Globus pallidus (tissue), 1 donor: ENCODE measurements at places on chromosomes 11 and 22.
A peak's percentile ranks its signal among the peaks of the same experiment; 100 is the strongest.

DNA sequence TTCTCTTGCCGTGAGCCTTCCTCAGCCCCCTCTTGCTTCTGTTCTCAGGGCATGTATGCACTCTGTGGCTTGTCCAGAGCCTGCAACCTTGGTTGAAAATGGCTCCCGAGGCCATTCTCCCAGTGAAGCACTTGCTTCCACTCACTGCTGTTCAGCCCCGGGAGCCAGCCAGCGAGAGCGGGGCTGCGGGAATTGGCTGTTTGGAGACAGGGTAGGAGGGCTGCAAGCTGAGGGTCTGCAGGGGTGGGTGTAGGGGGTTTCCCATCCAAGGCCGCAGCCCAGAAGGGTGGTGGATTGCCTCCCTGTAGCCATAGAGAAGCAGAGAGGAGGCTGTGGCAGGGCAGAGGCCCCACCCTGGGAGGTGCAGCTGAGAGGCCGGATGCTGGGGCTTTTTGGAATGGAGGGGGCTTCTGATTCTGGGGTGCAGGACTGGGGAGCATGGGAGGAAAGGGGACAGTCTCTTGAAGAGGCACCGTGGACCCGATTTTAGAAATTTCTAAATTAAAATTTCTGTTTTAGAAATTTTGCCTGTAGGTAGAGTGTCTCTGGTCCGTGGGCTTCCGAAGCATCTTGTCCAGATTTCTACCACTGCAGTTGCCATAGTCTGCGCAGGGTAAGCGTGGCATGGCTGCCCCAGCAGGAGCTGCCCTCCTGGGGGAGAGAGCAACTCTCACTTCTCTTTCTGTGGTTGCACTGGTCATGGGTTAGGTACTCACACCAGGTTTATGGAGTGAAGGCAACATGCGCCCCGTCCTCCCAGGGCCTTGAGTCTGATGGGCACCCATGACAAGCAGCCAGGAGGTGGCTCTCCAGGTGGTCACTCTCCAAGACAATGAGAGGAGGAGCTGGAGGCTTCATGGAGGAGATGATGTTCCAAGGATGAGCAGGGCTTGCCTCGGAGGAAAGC lies 100.2 kb downstream of the TBC1D22A start:
- no peak for DNase-seq

- DNase-seq: no peak
Measured at GRCh38 chr22:30803679-30804078, 109.0 kb downstream of the OSBP2 start.

- no peak for DNase-seq
Measured at GRCh38 chr11:38884145-38884865, 2286.3 kb upstream of the RAG2 start.

- DNase-seq: no peak
Measured at GRCh38 chr11:70892889-70893288, 359.5 kb downstream of the SHANK2 start.

DNA sequence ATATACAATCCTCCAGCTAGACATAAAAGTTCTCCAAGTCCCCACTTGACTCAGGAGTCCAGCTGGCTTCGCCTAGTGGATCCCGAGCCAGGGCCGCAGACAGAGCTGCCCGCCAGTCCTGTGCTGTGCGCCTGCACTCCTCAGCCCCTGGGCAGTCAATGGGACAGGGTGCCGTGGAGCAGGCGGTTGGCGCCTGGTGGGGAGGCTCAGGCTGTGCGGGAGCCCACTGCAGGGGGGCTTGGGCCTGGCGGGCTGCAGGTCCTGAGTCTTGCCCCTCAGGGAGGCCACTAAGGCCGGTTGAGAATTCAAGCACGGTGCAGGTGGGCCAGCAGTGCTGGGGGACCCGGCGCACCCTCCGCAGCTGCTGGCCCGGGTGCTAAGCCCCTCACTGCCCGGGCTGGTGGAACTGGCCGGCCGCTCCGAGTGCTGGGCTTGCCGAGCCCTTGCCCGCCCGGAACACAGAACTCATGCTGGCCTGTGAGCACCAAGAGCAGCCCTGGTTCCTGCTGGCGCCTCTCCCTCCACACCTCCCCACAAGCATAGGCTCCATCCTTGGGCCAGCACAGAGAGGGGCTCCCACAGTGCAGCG lies 884.8 kb upstream of the LRRC4C start:
- no peak for DNase-seq

- DNase-seq: no peak
Measured at GRCh38 chr11:9528573-9529333, 44.7 kb upstream of the WEE1 start.

- no peak for DNase-seq
Measured at GRCh38 chr11:33716243-33716642, 15.6 kb upstream of the C11orf91 start.

GRCh38 chr22:48743601-48744282 lies 1083.9 kb downstream of the BRD1 start:
- DNase-seq: no peak

DNA sequence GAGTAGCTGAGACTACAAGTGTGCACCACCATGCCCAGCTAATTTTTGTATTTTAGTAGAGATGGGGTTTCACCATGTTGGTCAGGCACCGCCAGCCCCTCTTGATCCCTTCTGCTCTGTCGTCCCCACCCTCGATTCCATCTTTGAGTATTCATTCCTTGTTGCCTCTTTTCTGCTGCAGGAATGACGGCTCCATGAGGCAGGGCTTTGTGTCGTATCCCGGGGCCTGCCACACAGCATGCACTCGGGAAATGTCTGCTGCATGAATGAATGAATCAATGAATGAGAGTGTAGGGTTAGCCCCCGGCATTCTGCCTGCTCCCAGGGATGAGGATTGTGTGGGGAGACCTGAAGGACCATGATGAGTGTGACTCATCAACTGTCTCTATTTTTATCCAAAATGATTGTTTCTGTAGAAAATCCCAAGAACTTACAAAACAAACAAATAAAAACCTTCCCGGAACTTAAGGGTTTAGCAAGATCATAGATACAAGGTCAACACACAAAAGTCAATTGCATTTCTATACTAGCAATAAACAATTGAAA lies 54.6 kb upstream of the SLC22A12 start:
- no peak for DNase-seq

DNA sequence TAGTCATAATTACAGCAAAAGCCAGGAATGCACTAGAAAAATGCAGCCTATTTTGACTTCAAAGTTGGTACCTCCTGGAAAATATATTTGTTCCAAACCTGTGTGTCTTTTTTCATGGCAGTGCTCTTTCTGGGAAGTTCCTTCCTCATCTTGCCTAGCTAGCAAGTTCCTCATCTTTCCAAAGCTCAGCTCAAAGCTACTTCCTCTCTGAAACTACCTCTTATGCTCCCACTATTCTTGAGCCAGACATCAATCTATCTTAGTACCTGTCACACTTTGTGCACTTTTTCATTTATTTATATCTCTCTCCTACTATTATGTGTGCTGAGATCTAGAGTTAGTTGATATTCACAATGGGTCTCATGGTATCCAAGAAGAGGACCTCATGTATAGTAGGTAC lies 191.6 kb upstream of the CCDC90B start:
- peak; percentile 25 for DNase-seq

DNA sequence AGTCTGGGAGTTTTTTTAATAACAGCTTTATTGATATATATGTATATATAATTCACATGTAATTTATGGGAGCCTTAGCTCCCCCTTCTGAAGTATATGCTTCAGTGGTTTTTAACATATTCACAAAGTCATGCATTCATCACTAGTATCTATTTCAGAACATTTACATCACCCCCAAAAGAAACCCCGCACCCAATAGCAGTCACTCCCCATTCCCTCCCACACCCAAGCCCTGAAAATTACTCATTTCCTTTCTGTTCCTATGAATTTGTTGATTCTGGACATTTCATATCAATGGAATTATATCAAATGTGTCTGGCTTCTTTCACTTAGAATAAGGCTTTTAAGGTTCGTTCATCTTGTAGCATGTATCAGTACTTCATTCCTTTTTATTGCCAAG lies 35.6 kb upstream of the SYT7 start:
- no peak for DNase-seq

DNA sequence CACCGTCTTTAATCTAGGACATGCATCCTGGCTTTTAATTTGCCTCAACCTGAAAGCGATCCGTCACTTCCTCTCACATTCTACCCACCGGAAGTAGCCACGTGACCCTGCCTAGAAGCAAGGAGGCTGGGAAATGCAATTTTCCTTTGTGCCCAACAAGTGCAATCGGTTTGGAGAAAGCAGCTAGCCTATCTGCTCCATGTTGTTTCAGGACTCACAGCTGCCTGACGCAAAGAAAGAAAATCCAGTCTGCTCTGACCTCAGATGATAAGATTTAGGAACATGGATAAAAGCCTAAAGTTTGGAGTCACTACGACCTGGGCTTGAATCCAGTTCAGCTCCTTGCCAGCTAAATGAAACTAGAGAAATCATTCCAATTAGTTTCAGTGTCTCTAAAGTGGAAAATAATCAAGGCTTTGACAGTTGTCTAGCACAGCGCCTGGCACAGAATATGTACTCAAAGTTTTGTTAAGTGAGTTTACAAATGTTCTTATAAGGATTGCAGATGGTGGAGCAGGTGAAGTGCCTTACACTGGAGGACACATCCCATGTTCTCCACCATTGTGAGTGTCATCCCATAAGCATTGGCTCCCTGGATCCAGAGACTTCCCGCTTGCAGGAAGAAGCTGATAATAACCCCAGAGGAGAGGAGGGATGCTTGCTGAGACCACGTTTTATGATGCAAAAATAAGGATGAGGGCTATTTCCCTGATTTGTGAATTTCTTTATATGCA lies 553.7 kb downstream of the MN1 start:
- DNase-seq: no peak

- no peak for DNase-seq
Measured at GRCh38 chr11:126407682-126408288, 52.3 kb downstream of the ST3GAL4 start.

GRCh38 chr11:75148436-75148983 lies 2.4 kb upstream of the SLCO2B1 start:
- no peak for DNase-seq

- no peak for DNase-seq
Measured at GRCh38 chr11:104661471-104661870, 236.8 kb downstream of the CASP12 start.

DNA sequence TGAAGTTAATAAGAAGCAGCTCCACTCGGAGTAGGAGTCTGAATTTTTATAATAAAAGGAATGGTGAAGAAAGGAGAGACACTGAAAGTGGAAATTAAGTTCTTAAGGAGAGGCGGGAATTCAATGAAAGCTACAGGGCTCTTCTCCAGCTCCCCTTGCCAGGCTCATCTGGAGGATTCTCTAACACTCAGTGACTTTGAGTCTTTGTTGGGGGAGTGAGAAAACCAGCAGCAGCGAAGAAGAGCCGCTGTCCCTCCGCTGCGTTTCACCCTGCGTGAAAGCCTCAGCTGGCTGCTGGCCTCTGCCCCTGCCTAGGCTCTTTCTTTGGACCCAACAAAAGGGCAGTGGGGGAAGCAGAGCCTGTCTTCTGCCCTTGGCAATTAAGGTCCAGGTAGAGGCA lies 113.0 kb downstream of the NTM start:
- DNase-seq: no peak

- no peak for DNase-seq
Measured at GRCh38 chr11:123682696-123683410, 28.4 kb upstream of the SCN3B start.

GRCh38 chr22:19194766-19195536 lies 16.4 kb upstream of the SLC25A1 start:
- no peak for DNase-seq

DNA sequence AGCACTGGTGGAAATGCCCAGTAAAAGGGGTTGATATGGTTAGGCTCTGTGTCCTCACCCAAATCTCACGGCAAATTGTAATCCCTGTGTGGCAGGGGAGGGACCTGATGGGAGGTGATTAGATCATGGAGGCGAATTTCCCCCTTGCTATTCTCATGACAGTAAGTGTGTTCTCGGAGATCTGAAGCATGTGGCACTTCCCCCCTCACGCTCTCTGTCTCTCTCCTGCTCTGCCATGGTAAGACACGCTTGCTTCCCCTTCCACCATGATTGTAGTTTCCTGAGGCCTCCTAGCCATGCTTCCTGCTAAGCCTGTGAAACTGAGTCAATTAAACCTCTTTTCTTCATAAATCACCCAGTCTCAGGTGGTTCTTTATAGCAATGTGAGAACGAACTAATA lies 37.4 kb downstream of the PACSIN2 start:
- DNase-seq: no peak

DNA sequence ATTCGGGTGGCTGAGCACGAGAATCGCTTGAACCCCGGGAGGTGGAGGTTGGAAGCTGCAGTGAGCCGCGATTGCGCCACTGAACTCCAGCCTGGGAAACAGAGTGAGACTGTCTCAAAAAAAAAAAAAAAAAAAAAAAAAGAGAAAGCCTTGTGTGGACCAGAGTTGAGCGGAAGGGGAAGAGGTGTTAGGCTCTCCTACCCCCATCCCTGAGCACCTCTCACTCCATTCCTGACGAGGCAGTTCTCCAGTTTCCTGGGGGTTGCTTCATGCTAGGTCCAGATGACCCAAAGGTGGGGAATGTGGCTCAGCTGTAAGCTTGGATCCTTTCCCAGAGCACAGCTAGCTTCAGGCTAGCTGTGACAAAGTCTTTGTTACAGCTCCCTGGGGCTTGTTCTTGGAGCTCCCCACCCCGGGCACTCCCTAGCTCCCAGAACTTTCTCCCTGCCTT lies 8.8 kb upstream of the DNAL4 start:
- DNase-seq: no peak

DNA sequence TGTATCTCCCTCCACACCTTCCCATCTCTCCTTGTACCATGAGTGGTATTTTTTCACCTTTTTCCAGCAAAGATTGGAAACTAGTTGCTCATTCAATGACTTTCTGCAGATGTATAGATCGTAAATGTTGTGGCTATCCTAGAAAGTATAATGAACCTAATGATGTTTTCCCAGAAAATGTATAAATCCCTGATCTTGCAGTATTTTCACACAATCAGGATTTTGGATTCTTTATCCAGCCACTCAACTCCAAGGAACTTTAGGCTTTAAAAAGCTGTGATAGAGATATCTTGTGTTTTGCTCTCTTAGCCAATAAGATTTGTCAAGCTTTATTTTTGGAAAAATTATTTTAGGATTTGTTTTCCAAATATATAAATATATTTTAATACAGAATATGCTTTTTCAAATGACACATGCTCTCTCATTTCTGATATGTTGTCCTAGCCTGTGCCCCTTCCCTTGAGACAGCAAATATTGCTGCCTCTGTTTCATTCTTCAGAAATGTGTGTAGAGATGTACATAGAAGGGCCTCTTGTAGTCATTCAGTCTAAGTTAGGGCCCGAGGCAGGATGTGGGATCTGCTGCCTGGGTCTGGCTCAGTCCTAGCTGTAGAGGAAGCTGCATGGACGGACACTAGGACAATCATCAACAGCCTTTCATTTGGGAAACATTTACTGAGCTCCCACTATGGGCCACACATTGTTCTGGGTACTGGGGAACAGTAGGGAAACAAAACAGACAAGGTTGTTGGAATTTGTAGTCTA lies 62.4 kb downstream of the NAV2 start:
- no peak for DNase-seq

DNA sequence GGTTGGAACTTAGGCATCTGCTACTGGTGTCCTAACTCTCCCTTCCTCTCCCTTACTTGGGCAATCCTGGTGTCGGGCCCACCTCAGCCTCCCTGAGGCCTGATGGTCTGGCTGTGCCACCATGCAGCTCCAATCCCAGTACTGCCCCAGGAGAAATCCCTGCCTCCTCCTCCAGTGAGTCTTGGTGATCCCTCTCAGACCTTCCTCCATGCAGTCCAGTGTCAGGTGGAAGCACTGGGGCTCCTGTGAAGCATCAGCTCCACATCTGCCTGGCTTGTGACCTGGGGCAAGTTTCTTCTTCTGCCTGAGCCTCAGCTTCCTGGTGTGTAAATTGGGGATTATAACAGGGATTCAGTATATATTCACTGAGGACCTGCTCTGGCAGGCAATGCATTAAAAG lies 1.8 kb upstream of the PELI3 start:
- DNase-seq: no peak
